ENCODE measurements at places on chromosomes 6 and 20.

GRCh38 chr20:32621071-32621890, 36.1 kb upstream of the NOL4L start:
- no peak for DNase-seq

- DNase-seq, result no peak
These were observed 1.2 kb upstream of the MYCT1 start for GRCh38 chr6:152696522-152696921.

- no peak for DNase-seq
These were observed 209.2 kb downstream of the ANKRD60 start for GRCh38 chr20:58019027-58019849.

- DNase-seq, result no peak
These were observed 140.8 kb upstream of the RIMS1 start for GRCh38 chr6:71745525-71745924.

DNA sequence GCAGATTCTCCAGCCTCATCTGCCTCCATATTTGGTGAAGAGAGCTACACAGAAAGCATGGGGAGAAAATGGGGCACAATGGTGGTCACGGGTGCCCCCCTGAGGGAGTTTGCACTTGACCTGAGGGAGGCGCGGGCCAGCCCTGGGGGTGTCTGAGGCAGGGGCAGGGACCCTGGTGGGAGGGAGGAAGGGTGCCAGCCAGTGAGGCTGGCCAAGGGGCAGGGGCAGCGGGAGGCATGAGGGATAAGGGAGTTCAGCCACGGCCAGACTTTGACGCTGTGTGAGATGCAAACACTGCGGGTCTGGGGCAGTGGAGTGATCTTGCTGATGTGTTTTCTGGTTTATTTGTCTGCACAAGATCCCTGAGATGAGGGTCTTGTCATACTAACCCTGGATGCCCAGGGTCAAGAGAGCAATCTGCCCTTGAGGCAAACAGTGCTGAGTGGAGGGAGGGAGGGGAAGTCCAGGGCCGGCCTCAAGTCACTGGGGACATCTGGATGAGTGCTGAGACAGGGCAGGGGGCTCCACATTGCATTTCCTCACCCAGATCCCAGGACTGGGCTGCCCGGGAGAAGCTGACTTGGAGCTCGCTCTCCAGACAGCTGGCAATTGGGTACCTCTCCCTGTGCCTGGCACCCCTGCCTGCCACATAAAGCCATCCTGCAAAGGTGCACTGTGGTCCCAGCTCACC, 8.8 kb upstream of the PCMTD2 start:
- DNase-seq, result no peak

DNA sequence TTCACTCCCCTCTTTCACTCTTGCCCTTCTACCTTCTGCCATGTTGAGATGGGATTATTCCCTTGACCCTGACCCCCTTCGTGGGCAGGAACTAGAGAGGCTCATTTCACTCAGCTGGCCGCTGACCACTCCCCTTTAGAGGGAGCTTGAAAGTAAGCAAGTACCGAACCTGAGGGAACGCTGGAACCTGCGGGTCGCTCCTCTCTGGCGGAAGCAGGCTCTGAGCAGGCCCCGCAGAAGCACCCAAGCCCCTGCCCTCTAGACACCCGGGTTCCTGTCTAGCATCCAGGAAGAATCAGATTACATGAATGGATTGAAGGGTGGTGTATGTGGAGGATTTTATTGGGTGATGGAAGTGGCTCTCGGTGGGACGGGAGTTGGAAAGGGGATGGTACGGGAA, 11.9 kb upstream of the MYCT1 start:
- no peak for DNase-seq

- no peak for DNase-seq
These were observed 50.6 kb upstream of the CCDC167 start for GRCh38 chr6:37550191-37550831.

- DNase-seq, result no peak
These were observed 10.6 kb upstream of the FAM8A1 start for GRCh38 chr6:17589406-17590096.

- no peak for DNase-seq
These were observed 1.6 kb downstream of the GNAS start for GRCh38 chr20:58853976-58854637.

GRCh38 chr6:16374461-16375200, 136.2 kb downstream of the GMPR start:
- no peak for DNase-seq

DNA sequence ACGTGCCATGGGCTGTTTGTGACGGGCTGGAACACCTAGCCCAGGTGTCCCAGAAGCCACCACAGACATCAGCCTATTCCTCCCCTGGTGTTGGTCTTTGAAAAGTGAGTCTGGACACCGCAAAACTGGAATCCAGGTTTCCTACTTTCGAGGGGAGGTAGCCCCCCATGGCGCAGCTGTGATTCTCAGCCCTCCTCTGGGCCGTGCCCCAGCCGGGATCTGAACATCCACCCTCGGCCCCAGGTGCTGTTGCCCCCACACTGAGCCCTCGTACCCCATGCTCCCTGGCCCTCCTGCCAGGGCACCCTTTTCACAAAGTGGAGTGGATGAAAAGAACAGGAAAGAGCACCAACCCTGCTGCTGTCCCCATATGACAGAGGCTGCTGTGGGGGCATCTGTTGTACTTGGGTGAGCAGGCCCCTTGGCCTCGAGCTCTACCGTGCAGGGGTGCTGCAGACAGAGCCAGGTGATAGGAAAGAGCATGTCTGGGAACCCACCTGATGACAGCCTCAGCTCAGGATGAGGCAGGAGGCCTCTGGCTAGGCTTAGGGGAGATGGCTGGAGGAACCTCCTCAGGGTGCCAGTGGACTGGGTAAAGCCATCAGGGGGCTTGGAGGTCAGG, 18.8 kb upstream of the MAS1L start:
- DNase-seq, result no peak

DNA sequence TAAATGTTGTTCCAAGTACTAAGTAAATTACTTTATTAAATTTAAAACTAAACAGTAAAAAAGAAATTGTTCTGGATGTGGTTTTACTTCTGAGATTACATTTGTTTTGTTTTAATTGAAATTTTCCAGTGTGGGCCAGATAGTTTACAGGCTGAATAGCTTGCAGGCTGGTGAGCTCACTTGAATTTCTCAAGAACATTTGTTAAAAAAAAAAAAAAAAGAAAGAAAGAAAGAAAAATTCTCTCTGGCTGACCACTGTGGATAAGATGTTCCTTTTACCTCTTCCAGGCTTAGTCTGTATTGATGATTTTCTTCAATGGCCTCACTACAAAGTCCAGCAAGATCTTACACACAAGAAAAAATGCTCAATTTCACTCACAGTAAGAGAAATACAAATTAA, 85.4 kb downstream of the PLCG1 start:
- no peak for DNase-seq

DNA sequence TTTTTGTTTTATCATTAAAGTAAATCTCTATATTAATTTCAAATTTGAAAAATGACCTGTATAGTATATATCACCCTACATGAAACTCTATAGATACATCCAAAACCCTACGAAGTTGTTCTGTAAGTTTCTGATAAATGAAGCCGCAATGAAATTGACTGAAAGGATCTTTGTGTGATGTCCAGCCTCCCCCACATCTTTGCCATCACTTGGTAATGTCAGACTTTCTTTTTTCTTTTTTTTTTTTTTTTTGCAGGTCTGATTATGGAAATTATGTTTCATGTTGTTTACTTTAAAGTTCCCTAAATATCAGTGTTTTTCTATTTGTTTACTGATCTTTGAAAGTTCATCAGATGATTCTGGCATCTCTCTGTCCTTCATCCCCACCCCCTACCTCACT, 155.6 kb upstream of the CDH4 start:
- no peak for DNase-seq

- no peak for DNase-seq
These were observed 140.6 kb downstream of the PXDC1 start for GRCh38 chr6:3610921-3611320.

DNA sequence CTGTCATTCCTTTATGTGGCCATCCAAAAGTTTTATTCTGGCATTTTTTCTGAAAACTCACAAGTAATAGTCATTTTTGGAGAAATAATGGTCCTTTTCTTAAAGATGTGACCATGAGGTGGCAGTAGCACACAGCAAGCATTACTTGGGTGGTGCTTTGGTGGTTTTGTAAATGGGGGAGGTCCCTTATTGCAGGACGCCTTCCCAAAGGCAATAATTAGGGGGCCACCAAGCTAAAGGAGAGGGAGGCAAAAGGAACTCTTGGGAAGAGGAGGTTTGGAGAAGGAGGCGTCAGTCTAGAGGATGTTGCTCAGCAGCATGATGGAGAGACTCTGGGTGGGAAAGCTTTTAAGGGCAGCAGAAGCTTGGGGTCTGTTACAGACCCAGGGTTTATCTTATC, 422.6 kb upstream of the MMS22L start:
- no peak for DNase-seq

DNA sequence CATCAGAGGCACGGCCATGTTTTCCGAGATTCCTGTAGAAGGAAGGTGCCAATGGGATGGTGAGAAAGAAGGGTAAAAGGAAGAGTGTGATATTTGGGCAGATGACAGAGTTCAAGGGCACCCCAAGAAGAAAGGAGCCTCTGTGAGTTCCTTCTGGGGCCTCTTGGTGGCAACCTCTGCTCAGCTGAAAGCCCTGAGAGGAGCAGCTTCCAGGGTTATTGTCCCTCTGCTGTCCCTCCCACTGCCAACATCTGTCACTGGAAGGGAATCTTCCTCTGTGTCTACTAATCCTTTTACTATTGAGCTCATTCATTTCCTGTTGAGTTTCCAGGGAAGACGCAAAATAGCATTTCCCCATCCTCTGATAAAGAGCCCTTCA, 40.0 kb upstream of the KCNK16 start:
- no peak for DNase-seq

GRCh38 chr6:56329271-56330050, 82.1 kb upstream of the COL21A1 start:
- DNase-seq, result no peak

DNA sequence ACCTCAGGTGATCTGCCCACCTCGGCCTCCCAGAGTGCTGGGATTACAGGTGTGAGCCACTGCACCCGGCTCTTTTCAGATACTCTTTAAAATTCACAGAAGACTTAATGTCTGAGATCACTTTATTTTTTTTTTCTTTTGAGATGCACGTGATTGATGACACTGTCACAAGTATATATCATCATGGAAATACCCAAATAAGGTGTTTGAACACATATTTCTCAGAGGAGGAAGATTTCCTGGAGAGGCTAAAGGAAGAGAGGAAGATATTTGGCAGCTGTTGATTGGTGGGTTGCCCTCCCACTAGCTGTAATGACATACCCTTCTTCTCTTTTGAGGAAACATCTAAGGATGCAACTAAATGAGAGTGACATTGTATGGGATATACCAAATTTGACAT, 225.9 kb upstream of the CITED2 start:
- no peak for DNase-seq

DNA sequence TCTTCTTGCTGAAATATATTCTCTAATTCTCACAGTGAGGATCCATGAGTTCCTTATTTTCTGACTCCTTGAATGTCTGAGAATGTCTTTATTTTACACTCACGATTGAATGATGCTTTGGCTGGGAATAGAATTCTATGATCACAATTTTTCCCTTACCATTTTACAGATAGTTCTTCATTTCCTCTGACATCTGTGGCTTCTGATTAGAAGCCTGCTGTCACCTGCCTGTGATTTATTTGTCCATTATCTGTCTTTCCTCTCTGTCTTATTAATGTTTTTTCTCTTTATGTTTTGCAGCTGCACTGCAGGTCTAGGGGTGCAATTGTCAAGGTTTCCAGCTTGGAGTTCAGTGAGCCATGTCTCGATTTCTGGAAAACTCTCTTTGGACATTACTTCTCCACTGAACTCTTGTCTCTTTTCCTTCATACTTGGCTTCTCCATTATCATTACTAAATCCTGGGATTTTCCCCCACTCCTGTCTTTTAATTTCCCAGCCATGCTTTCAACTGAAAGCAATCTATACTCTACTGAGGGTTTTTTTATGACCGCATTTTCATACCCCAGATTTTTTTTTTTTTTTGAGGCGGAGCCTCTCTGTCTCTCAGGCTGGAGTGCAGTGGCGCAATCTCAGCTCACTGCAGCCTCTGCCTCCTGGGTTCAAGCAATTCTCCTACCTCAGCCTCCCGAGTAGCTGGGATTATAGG, 121.2 kb upstream of the PRND start:
- DNase-seq, result no peak

DNA sequence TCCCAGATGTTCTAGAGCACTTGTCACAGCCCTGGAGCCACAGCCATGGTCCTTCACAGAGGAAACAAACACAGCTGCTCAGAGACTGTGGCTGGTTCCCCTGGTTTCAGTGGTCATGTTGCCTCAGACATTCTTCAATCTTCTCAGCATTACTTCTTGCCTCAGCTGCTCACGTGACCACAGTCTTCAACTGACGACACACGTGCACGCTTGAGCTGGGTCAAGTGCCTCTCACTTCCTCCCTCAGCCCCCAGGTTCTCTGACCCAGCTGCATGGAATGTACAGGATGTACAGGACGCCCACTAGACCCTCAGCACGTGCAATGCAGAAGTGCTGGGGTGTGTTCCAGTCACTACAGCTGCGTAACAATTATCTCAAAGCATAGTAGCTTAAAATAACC, 159.8 kb upstream of the GGTLC1 start:
- DNase-seq, result no peak

GRCh38 chr20:330233-331149, 5.1 kb downstream of the SOX12 start:
- DNase-seq, result no peak

GRCh38 chr6:32839356-32839755, 817 bp upstream of the TAP2 start:
- DNase-seq, result no peak

- no peak for DNase-seq
These were observed 208.9 kb upstream of the EXOC2 start for GRCh38 chr6:901696-902460.

DNA sequence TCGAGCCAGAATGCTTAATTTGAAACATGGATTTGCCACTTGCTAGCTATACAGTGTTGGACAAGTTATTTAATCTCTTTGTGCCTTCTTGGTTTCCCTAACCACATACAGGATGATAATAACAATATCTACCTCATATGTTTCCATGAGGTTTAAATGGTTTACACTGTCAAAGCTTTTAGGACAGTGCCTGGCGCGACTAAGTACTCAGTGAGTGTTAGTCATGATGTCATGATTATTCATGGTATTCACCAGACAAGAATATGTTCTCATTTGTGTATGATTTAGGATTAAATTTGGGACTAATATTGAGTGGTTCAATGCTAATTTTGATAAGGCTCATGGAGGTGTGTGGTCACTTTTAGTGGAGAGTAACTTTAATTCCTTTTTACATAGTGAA, 167.4 kb downstream of the EYA4 start:
- no peak for DNase-seq

GRCh38 chr6:134642279-134642678, 307.6 kb downstream of the ALDH8A1 start:
- DNase-seq, result no peak

DNA sequence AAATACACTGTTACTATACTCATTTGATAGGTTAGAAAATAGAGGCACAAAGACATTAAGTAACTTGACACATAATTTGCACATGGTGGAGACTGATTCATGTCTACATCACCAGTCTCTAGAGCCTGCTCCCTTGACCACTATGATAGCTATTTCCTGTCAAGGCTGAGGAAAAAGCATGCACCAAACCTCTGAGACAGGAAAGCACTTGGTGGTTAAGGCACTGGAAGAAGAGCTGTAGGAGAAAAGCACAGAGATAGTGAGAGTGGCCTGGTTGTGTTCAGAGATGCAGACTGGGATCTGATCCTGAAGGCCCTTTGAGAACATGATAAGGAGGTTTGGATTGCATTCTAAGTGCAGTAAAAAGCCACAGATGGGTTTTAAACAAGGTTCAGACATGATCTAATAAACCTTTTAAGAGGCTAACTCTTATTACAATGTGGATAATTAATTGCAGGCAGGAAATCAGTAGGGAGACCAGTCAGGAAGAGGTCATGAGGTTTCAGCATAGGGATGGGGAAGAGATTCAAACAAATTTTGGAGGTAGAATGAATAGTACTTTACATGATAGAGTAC, 168.9 kb downstream of the PHF3 start:
- DNase-seq, result no peak
